Epithelial cell of alveolus of lung (primary cell): ENCODE measurements at places on chromosomes 7 and 10. TPM values are rescaled to one million over a fixed set of nuclear protein-coding genes. Genes with fewer than 3 reads are reported as not detected.

Gene ITGA8
- total RNA-seq, result under 0.01 and 1.6 TPM in 2 replicates

Gene PNLIP
- total RNA-seq, result not detected in 2 replicates

Gene LRRC17
- total RNA-seq, result 70.3 and 455 TPM in 2 replicates

Gene ERVW-1
- total RNA-seq, result 0.16 TPM in 1 of 2 replicates, not detected in the other

Gene AKR1D1
- total RNA-seq, result not detected in 2 replicates

Gene BHLHA15
- total RNA-seq, result 0.13 TPM in 1 of 2 replicates, not detected in the other

Gene CCL24
- total RNA-seq, result not detected in 2 replicates
